Type B pancreatic cell (in vitro differentiated cells): ENCODE measurements at places on chromosomes 16 and 17.

DNA sequence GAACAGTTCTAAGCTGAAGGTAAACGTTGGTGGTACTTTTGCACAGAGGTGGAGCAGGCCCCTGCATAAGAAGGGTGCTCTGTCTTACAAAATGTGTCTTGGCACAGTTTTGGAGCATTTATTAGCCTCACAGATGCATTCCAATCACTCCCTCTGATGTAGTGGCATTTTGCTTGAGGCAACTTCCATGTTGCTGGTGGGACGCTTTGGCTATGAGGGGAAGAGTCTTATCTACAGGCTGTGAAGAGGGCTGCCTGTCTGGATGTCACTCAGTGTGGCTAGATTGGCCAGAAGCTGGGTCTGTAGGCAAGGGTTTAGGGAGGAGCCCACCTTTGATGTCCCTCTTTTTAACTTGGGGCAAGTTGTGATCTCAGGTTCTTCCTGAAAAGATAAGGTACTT is 2.6 kb upstream of the RARA start:
- DNase-seq: no peak

GRCh38 chr16:85274924-85275323 is 162.7 kb upstream of the CIBAR2 start:
- DNase-seq: no peak

DNA sequence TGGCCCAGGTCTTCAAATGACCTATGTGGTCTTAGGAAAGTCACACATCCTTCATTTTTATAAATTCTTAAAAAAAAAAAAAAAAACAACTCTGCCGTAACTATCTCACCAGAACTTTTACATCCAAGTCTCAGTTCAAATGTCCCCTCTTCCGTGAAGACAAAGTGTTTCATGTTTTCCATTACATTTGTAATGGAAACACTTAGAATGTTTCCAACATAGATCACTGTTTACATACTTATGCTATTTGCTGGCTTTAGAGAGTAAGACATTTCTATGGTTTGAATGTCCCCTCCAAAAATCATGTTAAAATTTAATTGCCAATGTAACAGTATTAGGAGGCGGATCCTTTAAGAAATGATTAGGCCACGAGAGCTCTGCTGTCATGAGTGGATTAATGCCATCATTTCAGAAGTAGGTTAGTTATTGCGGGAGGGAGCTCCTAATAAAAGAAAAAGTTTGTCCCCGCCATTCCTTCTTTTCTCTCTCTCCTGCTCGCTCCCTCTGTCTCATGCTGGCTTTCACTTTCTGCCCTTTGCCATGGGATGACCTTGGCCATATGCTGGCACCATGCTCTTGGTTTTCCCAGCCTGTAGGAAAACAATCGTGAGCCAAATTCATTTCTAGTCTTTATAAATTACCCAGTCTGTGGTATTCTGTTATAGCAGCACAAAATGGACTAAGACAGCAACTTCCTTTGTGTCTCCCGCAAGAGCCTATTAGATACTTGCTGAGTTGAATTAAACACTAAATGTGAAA is 887.8 kb upstream of the SOX9 start:
- DNase-seq: no peak

GRCh38 chr16:10368969-10369551 is 16.8 kb upstream of the ATF7IP2 start:
- DNase-seq: no peak

- no peak for DNase-seq
These were observed 123.7 kb downstream of the STX8 start for GRCh38 chr17:9451934-9452333.

GRCh38 chr17:63568563-63568962 is 18.3 kb downstream of the DCAF7 start:
- no peak for DNase-seq

DNA sequence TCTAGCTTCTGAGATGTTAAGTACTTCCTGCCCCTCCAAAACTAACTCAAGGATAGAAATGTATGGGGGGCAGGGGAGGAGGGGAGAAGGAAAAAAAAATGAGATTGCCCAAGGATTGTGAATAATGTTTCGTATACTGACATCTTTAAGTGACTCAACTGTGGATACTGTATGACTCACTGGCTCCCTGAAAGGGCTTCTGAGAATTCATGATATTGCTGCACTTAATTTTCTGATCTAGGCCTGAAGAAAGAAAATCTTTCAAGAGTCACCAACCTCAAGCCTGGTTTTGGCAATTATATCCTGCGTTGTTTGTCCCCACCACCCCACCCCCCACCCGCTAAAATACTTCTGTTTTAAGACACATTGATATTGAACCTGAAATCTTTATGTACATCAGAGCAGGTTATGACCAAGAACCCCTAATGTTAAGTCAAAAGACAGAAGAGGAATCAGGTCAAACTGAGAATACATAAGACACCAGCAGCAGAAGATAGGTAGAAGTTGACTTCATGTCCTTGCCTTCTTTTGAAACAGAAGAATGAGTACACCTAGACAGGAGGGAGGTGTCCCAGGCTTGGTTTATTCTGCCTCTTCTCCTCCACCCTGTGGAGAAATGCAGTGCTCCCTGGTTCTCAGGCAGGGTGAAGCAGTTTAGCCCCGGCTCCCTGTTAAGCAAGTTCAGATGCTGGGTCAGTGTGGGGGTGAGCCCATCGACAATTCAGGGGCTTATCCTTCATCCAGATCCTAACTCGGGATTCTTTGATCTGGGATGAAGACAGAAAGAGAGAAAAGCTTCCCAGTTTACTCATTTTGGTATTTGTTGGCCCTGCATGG is 3.3 kb upstream of the FBXL20 start:
- no peak for DNase-seq

DNA sequence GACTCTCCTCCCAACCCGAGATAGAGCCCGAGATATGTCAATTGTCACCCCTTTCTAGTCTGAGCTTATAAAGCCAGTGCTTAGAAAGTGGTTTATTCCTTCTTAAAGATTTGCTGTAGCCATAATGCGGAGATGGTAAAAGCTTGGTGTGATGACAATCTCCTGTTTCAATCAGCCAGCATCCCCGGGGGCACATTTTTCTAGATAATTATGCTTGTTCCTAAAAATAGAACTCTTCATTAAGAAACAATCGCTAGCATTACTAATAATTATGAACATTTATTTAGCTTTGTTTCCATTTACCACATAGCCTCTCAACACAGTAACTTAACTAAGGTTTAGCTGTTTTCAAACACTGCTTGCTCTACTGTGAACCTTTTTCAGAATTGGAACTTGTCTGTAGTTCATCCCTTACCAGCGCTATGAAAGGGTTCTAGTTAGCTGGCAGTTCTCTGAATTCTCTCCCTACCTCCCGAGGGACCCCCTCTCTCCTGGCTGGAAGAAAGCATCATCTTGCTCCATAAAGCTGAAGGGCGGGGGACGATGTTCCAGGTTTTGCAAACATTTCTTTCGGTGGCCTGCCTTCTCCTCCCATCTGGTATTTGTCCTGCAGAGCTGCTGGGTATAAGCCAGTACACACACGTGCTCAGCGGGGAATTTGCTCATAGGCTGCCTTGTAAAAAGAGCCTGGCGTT is 922 bp upstream of the MRPL58 start:
- DNase-seq: no peak
